T-helper 9 cell (primary cell): ENCODE measurements at places on chromosomes 12 and 14.

DNA sequence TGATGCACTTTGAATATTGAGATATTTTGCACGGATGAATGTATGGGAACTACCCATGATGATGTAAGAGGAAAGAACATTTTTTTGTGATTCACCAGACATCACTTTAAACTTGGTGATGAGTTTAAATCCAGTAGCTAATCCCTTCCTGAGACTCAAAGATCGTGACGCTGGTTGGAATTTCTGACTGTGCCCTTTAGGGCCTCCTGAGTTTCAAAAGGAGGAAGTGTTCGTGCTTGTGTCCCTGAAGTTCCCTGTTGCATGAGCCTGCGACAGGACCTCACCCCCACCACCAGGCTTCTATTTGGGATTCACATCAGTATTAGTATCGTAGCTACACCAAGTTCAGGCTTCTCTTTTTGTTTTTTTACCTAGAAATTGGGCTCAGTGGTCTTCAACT lies 18.6 kb upstream of the RIN3 start:
- no peak for DNase-seq

DNA sequence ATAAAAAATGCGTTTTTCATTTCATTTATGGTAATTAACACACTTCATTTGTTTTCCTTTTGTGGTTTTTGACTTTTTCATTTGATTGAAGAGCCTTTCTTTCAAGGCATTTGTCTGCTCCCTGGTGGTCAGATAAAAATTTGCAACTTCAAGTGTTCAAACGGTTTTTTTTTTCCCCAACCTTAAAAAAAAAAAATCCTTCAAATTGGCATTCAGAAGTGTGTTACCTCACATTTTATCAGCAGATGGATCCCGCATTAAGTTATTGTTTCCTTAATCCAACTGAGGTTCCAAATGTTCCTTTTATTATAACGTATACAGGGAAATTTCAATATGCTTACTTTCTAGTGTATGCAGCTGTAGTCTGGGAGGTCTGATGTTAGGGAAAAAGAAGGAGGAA lies 47.2 kb downstream of the MYF5 start:
- DNase-seq: no peak

GRCh38 chr14:75519826-75520728 lies 2.2 kb upstream of the BATF start:
- no peak for DNase-seq

GRCh38 chr12:22543246-22544037 lies 900 bp downstream of the C2CD5 start:
- DNase-seq: peak; percentile 21

- DNase-seq: no peak
These were observed 813.0 kb downstream of the NRXN3 start for GRCh38 chr14:78983126-78983525.

DNA sequence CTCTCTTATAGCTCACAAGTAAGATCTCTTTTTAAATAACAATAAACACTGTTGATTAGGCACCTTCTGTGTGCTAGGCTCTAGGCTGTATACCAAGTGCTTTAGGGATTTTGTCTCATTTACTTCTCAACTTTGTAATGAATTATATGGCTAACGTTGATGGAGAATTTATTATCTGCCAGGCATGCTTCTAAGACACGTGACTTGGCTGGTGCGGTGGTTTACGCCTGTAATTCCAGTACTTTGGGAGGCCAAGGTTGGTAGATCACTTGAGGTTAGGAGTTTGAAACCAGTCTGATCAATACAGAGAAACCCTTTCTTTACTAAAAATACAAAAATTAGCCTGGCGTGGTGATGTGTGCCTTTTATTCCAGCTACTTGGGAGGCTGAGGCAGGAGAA lies 1202.8 kb upstream of the TMEM132C start:
- DNase-seq: no peak

- no peak for DNase-seq
These were observed 11.9 kb downstream of the DPF3 start for GRCh38 chr14:72882047-72882446.

DNA sequence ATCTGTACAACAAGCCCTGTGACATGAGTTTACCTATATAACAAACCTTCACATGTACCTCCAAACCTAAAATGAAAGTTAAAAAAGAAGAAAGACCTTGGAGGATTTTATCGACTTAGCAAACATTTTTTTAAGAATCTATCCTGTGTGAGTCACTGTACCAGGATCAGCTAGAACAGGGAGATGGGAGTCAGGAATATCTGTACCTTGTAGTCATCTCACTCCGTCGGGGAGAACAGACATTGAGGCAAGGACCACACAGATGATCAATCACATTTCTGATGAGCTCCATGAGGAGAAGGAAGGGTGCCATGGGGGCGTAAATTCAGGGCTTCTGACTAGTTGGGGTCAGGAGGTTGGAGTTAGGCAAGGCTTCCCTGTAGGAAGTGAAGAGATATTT lies 310.6 kb downstream of the VRK1 start:
- no peak for DNase-seq

- no peak for DNase-seq
These were observed 174.2 kb upstream of the SLC38A2 start for GRCh38 chr12:46546634-46547273.

GRCh38 chr12:73529954-73530353 lies 1007.7 kb upstream of the ATXN7L3B start:
- no peak for DNase-seq

DNA sequence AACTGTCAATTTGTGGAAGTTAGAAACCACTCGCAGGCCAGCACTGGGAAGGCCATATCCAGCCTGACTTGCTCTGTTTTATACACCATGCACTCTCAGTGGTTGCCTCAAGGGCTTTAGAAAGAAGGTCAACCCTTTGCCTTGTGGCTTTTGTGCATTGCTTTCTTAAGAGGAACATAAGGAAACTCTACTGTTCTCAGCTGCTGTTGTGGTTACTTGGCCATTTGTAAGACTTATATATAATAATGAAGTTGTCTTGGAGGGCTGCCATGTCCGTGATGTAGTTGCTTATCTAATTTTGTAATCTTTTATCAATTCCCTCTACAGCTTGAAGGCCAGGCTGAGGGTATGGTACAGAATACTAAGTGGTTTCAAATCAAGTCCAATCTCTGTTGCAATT lies 637.8 kb downstream of the DIO2 start:
- no peak for DNase-seq
